GM20000 (cell line): ENCODE measurements at places on chromosomes 6 and 20.

- DNase-seq, result no peak
These were observed 11.6 kb upstream of the TAGAP start for GRCh38 chr6:159056432-159056831.

- no peak for DNase-seq
These were observed 118.0 kb downstream of the GRM1 start for GRCh38 chr6:146146836-146147235.

GRCh38 chr6:168120390-168121302 is 41.6 kb upstream of the FRMD1 start:
- no peak for DNase-seq

- peak; percentile 26 for DNase-seq
These were observed 822 bp downstream of the ELOVL4 start for GRCh38 chr6:79946272-79947190.

GRCh38 chr20:19735446-19735845 is 22.6 kb upstream of the RIN2 start:
- DNase-seq, result no peak
